AML-193 (cell line): ENCODE measurements at places on chromosomes 7 and 10.
A peak's percentile ranks its signal among the peaks of the same experiment; 100 is the strongest.

DNA sequence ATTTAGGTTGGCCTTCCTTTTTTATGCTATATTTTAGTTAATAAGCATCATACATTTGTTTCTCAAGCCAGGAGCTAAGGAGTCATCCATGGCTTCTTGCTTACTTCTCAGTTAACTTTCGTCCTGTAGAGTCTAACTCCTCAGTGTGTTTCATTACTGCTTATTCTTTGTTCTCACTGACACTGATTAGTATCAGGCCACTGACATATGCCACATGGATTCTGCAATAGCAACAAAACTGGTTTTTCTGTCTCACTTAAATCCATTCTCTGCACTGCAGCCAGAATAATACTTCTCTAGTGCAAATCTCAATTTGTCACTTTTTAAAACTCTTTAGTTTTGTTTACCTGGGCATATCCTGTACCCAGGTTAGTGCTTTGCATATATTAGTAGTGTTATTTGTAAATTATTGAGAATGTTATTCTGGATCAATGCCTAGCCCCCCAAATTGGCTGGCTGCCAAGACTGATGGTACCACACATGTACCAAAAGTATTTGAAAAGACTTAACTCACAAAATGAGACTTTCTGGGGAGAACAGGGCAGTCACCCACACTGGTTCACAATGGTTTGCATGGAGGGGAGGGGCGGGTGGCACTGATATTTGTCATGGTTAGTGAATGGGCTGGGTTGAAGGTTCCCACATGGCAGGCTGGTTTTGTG, 79.1 kb downstream of the CCSER2 start:
- DNase-seq = no peak

DNA sequence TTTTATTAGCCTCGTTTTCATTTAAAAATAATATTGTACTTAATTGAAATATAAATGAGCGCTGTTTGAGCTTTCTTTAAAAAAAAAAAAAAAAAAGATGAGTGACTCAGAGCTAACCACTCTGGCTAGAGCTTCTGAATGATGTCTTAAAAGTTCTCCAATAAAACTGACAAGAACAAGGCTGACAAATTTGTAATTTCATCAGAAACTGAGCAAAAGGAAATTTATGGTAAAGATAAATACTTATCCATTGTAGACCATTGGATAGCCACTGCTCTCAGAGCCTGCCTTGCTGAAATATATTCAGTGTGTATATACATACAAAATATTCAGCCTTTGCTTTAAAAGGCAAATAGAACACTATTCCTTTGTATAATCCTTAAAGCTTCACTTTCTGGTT, 91.2 kb upstream of the OIT3 start:
- no peak for DNase-seq

- DNase-seq = no peak
Observed at GRCh38 chr10:63125459-63125858, 7.7 kb upstream of the NRBF2 start.

DNA sequence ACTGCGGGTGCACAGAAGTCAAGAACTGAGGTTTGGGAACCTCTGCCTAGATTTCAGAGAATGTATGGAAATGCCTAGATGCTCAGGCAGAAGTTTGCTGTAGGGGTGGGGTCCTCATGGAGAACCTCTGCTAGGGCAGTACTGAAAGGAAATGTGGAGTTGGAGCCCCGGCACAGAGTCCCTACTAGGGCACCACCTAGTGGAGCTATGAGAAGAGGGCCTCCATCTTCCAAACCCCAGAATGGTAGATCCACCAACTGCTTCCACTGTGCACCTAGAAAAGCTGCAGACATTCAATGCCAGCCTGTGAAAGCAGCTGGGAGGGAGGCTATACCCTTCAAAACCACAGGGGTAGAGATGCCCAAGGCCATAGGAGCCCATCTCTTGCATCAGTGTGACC, 1336.0 kb upstream of the CELF2 start:
- DNase-seq = peak; percentile 15

DNA sequence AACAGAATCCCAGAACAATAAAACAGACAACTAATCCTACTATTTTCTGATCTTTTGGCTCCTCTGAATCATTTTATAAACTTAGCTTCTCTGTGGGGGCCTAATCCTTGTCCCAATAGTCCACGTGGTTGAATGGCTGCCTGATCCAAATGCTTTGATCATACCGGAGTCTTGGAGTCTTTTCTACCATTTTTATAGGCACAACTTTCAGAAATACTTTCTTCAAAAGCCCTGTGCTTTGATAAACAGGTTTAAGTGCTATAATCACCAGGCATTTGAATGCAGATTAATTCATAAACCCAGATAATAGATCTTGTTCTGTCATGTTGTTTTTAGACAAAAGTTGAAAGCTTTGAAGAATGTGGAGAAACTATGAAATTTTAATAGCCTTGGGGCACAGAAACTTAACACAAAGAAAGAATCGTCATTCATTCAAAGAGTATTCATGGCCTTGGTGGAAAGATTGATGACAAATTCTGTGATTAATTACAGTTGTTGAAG, 163.7 kb downstream of the AHR start:
- DNase-seq = no peak

- no peak for DNase-seq
Observed at GRCh38 chr7:108211382-108212201, 81.4 kb upstream of the LAMB4 start.

DNA sequence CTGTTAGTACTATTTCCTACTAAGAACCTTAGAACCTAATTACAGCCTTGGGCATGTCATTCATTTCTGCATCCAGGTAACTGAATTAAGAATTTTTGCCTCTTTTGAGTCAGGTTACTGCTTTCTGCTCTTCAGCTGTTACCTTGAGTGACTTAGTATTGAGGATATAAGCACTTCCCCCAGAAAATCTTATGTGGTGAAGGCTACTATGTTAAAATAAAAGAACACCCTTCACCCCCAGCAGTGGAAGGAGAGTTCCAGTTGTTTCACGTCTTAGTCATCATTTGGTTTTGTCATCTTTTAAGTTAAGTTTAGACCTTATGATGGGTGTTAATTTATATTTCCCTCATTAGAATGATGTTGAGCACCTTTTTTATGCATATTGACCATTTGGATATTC, 82.8 kb downstream of the GLCCI1 start:
- no peak for DNase-seq

DNA sequence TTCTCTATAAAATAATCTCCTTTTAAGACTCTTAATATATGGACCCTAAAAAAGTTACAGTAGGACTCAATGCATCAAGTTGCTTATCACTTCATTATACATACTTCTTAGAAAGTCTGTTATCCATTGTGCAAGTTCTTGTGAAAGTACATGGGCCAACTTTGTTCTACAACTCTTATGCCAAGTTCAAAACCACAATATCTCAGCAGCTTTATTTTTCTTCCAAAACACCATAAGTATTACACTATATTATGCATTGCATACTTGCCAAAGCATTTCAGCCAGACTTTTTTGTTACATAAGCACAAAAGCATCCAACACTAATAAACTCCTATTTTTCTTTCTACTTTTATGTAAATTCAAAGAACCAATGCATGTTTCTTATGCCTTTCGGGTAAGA, 94.4 kb downstream of the AHR start:
- DNase-seq = peak; percentile 22

GRCh38 chr7:25405736-25406135, 177.4 kb upstream of the NPVF start:
- no peak for DNase-seq

DNA sequence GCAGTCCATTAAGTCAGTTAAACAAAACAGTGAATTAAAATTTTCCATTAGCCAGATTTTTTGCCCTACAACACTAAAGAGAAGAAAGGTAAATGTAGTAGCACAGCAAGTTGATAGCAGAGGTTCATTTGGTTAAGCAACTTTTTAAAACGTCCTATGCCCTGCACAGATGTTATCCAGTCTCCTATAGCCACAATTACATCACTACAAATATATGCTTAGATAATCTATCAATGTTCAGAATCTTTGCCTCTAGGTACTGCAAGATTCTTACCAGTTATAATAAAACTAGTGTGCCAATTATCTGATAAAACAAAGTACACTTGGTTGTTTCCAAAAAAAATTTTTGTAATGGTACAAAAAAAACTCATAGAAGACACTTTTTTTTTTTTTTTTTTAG, 175.5 kb upstream of the MYO3A start:
- DNase-seq = no peak

DNA sequence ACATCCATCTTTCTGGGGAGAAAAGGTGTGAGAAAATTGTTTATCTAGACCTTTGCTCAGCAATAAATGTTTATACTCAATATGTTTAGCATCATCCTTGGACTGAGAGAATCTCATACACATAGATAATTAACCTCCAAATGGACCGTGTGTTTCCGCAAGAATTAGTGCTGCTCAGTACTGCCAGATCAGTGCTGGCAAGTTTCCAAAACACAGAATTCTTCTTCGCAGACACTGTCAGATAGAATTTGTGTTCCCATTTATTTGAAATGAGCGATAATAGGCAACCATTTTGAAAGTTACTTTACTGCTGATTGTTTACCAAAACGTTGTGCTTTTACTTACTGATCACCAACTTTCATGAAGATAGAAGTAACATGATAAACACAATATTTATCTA, 33.7 kb downstream of the STAMBPL1 start:
- DNase-seq = no peak
